ENCODE measurements at places on chromosomes 2 and 18.

- no peak for DNase-seq
These were observed 677.7 kb downstream of the CNTNAP5 start for GRCh38 chr2:124702777-124703176.

DNA sequence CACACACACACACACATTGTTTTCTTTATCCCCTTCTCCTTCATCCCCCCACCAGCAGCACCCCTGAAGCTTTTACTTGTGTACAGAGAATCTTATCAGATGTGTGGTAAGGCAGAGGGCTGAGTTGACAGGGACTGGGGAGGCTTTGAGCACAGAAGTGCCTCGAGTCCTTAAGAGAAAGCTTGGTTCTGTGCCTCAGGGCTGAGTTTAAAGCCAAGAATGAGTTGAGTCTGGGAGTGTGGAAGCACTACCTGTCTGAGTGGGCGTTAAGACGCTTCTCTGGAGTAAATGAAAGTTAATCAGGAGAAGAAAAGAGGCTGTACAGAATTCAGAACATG, 2.7 kb downstream of the ID2 start:
- peak; percentile 56 for DNase-seq

DNA sequence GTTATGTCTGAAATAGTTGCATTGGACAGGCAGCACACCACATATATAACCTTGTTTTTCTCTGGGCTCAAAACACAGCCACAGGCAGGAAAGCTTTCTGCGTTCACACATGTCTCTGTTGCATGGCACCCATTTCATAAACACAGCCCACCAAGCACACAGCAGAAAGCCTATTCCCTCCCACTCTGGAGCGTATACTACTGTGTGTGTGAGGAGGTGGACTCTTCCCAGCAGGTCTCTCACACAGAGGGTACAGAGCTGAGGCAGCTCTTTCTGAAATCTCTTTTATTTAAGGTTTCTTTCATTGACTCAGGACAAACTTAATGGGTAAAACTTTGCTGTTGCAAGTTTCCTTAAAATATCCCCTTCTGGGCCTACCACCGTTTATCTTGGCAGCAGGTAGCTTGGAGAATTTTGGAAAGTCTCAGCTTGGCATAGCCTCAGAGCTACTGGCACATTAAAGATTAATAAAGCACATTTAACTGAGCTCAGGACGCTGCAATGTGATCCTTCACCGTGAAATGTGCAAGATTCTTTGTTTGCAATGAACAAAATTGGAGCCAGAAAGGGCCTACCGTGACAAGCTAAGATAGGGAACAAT, 105.1 kb upstream of the NCKAP5 start:
- DNase-seq = no peak

DNA sequence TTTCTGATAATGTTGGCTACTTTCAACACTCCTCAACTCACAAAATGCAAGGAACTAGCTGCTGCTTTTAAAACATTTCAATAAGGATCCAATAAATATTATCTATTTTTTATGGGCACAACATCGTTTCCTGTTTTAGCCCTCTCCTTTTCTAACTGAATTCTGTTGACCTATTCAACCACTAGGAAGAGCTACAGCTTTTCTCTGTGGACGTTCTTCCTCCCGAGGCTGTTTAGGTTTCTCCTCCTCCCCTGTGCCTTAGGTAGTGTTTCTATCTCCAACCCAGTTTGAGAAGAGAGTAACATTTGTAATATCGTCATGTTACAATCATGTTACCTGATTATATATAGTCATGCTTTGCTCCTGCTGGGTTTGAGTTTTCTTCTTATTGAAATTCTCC, 91.3 kb upstream of the ITGB6 start:
- no peak for DNase-seq

Data from right lobe of liver (tissue), 6 donors.